Activated CD4-positive, alpha-beta T cell treated with anti-CD3 and anti-CD28 coated beads for 36 hours (primary cell): ENCODE measurements at places on chromosomes 5 and 9. TPM values are rescaled to one million over a fixed set of nuclear protein-coding genes. Genes with fewer than 3 reads are reported as not detected.

GRCh38 chr5:134758176-134758503 is 439 bp upstream of the DDX46 start:
- DNase-seq: no peak
- H3K4me1 ChIP-seq: peaks cover 29% of the 10 kb centered on the region
- peaks cover 3% of the 10 kb centered on the region for H3K36me3 ChIP-seq
- no peaks in the 10 kb centered on the region for H3K27me3 ChIP-seq

GRCh38 chr9:109972026-109972882 is 192.3 kb downstream of the PALM2AKAP2 start:
- H3K27me3 ChIP-seq: no peaks in the 10 kb centered on the region
- DNase-seq: peak; percentile 47
- H3K4me1 ChIP-seq: peaks cover 90% of the 10 kb centered on the region
- H3K27ac ChIP-seq: peak overlapping the region; percentile 75

GRCh38 chr9:136083558-136084062 is 11.5 kb downstream of the NACC2 start:
- peaks cover 3% of the 10 kb centered on the region for H3K4me1 ChIP-seq
- no peak overlapping the region for H3K27ac ChIP-seq
- no peak for DNase-seq
- H3K36me3 ChIP-seq: no peaks in the 10 kb centered on the region
- H3K4me3 ChIP-seq: no peak overlapping the region

GRCh38 chr5:54820346-54821134 is 164.9 kb downstream of the ESM1 start:
- no peak overlapping the region for H3K4me3 ChIP-seq
- no peak for DNase-seq
- H3K4me1 ChIP-seq: no peaks in the 10 kb centered on the region
- no peak overlapping the region for H3K27ac ChIP-seq
- H3K36me3 ChIP-seq: no peaks in the 10 kb centered on the region
- peaks cover 4% of the 10 kb centered on the region for H3K27me3 ChIP-seq

The SLC36A2 gene
- total RNA-seq: not detected

The NIPAL4 gene
- 3.5 TPM for total RNA-seq
